NCI-H526 treated with DMSO at 0.1 percent for 48 hours (cell line): ENCODE measurements at places on chromosomes 4 and X.

DNA sequence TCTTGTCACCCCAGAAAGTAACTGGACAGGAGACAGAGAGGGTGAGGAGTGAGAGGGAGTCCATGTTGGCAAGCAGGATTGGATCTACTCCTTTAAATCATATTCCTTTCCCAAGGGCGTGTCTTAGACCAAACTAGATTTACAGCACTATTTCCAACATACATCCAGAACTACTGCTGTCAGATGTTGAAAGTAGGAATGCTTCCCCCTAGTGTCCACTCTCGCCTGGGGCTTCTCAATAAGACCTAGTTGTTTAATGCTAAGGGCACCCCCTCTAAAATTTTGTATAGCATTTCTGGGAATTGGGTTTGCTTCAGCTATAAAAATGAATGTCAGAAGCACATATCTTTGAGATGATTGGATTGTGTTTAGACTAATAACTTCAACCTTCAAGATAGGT lies 13.3 kb downstream of the OFD1 start:
- peak; percentile 43 for DNase-seq

GRCh38 chr4:180636696-180637404 lies 1606.4 kb upstream of the TENM3 start:
- no peak for DNase-seq

- no peak for DNase-seq
These were observed 13.5 kb upstream of the GATB start for GRCh38 chr4:151774324-151774723.

- no peak for DNase-seq
These were observed 2542.7 kb downstream of the PCDH7 start for GRCh38 chr4:33262824-33263223.

- DNase-seq = no peak
These were observed 9.3 kb upstream of the SAT1 start for GRCh38 chrX:23773601-23774175.

GRCh38 chr4:123675567-123675966 lies 279.0 kb downstream of the SPRY1 start:
- no peak for DNase-seq

GRCh38 chrX:47611926-47612325 lies 7.7 kb downstream of the SYN1 start:
- no peak for DNase-seq

- no peak for DNase-seq
These were observed 59.3 kb upstream of the RPL34 start for GRCh38 chr4:108561116-108561515.

DNA sequence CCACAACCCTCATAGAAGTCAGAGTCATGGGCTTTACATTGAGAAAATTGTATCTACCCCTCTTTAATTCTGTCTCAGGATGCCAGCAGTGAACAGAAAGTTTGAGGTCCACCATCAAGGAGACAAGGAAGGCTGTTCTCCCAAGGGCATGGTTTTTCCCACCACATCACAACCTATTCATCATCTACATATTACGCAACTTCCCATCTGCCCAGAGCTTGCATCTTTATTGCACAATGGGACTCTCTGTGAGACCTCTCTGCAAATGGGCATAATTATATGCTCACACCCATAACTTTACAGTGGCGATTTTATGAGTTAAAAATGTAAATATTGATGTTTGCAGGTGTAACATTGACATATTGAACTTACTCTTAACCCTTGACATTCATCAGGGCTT lies 38.9 kb downstream of the PAGE2 start:
- no peak for DNase-seq

DNA sequence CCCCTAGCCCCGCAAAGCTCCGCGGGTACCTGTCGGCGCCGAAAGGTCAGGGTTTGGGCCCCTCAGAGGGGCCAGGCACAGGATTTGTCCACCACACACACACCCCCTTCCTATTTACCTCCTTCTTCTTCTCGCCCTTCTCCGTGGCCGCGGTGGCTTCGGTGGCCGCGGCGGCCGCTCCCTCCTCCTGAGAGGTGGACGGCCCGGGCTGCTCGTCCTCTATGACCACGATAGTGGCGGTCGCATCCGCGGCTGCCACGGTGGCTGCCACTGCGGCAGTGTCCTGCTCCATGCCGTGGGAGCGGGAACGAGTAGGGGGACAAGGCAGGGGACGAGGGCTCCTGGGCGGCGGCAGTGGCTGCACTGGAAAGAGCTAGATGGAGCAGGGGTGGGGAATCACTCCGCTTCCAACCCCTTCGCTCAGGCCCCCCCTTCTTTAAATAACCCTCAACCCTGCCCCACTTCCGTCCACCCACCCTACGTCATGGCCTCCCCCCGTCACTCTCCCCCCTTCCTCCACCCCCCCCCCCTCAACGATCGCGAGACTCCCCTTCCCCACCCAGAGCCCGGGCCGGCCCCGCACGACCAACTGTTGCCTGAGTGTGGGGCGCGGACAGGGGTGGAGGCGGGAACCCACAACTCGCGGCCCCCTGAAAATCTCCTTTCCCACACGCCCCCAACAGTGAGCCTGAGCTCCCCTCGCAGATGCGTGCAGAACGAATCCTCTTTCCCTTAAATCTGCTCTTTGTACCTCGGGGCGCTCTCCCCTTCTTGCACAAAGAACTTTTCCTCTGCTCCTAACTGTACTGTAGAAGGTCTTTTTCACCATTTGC lies at the start of gene SMARCA1:
SMARCA1 (minus strand) TSS at position 412 of the 833 bp plus-strand sequence; CDS start at position 292, 120 bp downstream.
- no peak for DNase-seq

- no peak for DNase-seq
These were observed 109.4 kb upstream of the C1GALT1C1 start for GRCh38 chrX:120739300-120739699.

GRCh38 chrX:35890699-35891098 lies 28.8 kb upstream of the CFAP47 start:
- DNase-seq = peak; percentile 62

DNA sequence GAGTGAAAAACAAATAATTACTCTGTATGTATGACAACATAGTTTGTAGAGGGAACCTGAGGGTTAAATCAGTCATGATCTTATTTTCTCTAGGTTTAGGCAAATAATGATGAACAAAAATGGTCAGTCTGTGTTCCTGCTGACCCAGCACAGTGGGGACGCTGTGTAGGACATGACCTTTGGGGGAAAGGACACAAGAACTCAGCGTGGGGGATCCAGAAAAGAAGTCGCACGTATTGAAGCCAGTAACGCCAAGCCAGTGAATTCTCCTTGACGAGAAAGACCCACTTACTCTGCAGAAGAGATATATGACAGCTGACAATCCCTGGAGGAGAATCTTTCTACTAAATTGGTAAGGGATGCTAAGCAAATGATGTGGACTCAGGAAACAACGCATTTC lies 36.6 kb downstream of the HELT start:
- DNase-seq = no peak

DNA sequence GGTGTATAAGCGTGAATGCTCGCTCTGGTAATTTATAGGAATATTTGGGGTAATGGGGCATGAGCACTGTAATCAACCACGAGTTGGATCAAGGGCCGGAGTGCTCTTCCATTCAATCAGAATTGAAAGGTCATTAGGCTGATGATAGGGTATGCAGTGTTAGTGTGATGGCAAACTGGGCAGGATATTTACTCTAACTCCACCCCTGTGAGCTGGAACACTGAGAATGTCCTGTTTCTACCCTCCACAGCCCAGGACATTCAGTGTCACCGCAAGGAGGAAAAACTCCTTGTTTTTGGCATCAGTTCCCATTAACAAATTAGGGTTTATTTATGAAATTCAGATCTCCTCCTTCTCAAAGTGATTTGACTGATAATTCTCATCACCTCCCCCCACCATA lies 137.8 kb downstream of the HS6ST2 start:
- no peak for DNase-seq

- no peak for DNase-seq
These were observed 43.1 kb upstream of the FAM9C start for GRCh38 chrX:13087322-13088155.

GRCh38 chr4:183921335-183921734 lies 16.2 kb downstream of the STOX2 start:
- DNase-seq = no peak

DNA sequence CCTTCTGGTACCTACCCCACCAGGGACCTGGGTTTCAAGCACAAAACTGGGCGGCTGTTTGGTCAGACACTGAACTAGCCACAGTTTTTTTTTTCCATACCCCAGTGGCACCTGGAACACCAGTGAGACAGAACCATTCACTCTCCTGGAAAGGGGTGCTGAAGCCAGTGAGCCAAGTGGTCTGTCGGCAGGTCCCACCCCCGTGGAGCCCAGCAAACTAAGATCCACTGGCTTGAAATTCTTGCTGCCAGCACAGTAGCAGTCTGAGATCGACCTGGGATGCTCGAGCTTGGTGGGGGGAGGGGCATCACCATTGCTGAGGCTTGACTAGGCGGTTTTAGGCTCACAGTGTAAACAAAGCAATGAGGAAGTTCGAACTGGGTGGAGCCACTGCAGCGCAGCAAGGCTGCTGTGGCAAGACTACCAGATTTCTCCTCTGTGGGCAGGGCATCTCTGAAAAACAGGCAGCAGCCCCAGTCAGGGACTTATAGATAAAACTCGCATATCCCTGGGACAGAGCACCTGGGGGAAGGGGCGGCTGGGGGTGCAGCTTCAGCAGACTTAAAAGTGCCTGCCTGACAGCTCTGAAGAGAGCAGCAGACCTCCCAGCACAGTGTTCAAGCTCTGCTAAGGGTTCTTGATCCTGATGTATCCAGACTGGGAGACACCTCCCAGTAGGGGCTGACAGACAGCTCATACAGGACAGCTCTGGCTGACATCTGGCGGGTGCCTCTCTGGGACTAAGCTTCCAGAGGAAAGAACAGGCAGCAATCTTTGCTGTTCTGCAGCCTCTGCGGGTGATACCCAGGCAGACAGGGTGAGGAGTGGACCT lies 223.0 kb downstream of the COX18 start:
- DNase-seq = no peak

GRCh38 chr4:120865985-120866384 lies 56.5 kb downstream of the PRDM5 start:
- DNase-seq = no peak

DNA sequence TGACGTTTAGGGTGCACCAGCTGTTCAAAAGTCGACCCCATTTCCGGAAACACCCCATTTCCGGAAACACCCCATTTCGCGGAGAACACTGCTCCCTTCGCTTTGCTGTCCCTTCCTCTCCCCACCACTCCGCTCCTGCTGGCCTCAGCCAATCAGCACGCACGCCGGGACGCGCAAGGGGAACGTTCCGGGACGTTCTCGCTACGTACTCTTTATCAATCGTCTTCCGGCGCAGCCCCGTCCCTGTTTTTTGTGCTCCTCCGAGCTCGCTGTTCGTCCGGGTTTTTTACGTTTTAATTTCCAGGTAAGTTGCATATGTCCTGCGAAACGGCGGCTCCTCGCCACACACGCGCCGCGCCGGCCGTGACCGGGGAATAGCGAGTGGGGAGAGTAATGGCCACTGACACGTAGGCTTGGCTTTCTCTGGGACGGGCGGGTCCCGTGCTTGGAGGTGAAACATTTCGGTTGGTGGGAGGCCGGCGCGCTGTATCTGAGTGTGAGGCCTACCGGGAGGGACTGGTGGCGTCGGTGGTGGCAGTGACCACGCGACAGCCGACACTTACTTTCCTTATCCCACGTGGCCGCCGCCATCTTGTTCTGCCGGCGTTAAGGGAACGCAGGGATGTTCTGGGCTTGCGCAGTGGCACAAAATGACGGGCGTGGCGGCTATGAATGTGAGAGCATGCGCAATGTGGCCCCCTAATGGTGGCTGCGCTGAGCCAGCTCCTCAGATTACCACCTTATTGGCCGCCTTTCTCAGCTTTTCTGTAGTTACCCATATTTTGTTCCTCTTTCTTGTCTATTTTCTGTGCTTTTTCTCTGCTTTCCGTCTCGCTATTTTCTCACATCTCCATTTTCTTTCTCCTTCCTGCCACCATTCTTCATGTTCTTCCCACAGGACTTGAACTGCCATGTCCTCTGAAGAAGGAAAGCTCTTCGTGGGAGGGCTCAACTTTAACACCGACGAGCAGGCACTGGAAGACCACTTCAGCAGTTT lies at the start of gene RBM3:
RBM3 (plus strand) TSS at position 215 of the 997 bp plus-strand sequence; CDS start at position 912, 697 bp downstream.
- DNase-seq = peak; percentile 71

DNA sequence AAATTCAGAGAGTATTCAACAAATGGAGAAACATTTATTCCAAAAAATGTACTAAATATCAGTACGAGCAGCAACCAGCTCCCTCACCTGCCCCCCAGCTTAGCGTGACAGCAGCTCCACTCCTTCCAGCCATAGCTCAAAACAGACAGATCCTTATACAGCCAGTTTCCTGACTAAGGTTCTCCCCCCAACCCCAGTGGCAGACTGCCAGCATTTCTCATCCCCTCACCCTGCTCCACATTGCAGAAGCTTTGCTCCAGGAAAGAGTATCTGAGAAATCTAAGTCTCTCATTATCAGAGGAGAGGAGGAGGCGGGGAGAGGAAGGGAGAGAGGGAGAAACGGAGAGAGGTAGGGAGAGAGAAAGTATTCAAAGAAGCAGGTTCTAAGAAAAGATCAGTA lies 53.3 kb upstream of the PASD1 start:
- no peak for DNase-seq

- DNase-seq = no peak
These were observed 59.9 kb downstream of the ZNF827 start for GRCh38 chr4:145878501-145879435.

DNA sequence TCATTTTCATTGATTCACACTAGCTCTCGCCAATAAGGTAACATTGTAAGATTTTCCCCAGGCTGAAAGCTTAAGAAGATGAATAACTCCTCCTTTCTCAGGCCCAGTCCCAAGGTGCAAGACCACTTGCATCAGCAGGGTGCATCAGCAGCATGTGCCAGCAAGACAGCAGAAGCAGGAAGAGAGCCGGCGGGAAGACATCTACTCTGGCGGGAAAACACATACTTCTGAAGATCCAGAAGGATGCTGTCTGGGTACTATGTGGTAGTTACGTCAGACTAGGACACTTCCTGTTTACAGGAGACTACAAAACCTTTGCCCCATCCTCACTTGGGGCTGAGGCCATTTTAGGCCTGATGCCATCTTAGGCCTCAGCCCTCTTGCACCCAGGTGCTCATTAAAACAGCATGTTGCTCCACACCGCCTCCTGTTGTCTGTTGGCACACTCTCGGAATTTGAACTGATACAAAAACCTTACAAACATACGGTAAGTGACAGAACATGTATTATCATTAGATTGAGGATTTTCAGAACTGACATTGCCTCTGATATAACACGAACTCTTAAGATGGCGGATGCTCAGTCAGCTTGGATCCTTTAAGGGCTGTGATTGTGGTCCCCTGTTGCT lies 886.5 kb upstream of the EPHA5 start:
- no peak for DNase-seq
